ENCODE measurements at places on chromosomes 7 and 10. TPM values are rescaled to one million over a fixed set of nuclear protein-coding genes. Genes with fewer than 3 reads are reported as not detected.

- no peak for DNase-seq
- H3K36me3 ChIP-seq, result no peaks in the 10 kb centered on the region
- H3K27me3 ChIP-seq, result no peaks in the 10 kb centered on the region
- no peak overlapping the region for H3K27ac ChIP-seq
- no peak overlapping the region for H3K4me3 ChIP-seq
- H3K4me1 ChIP-seq, result no peaks in the 10 kb centered on the region
Observed at GRCh38 chr10:58087896-58088295, 179.8 kb downstream of the IPMK start.

DNA sequence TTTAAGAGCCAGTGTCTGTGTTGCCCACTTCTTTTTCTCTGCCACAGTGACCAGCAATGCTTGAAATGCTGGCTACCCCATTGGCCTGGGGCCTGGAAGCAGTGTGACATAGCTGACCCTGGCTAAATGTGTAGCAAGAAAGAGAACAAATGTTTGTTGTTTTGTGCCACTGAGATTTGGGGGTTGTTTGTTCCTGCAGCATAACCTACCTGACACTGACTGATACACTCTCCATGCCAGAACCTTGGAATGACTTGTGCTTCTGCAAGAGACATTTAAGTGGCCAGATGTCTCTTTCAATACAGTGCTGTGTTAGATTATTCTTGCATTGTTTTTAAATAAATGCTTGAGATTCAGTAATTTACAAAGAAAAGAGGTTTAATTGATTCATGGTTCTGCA is 411.5 kb downstream of the TYW1 start:
- H3K4me1 ChIP-seq, result no peaks in the 10 kb centered on the region
- no peaks in the 10 kb centered on the region for H3K27me3 ChIP-seq
- DNase-seq, result no peak
- H3K27ac ChIP-seq, result no peak overlapping the region
- H3K4me3 ChIP-seq, result no peak overlapping the region

GRCh38 chr10:16199216-16199615 is 237.6 kb upstream of the PTER start:
- peaks cover 12% of the 10 kb centered on the region for H3K4me1 ChIP-seq
- DNase-seq, result no peak
- no peak overlapping the region for H3K4me3 ChIP-seq
- H3K27me3 ChIP-seq, result no peaks in the 10 kb centered on the region
- H3K27ac ChIP-seq, result no peak overlapping the region

GRCh38 chr10:83943920-83944319 is 195.4 kb upstream of the GHITM start:
- peaks cover 11% of the 10 kb centered on the region for H3K27me3 ChIP-seq
- no peak for DNase-seq
- no peak overlapping the region for H3K27ac ChIP-seq
- no peaks in the 10 kb centered on the region for H3K4me1 ChIP-seq
- no peak overlapping the region for H3K4me3 ChIP-seq
- H3K36me3 ChIP-seq, result no peaks in the 10 kb centered on the region

- 0 out of 2 replicates have a peak, but pooled peaks cover under 1% of the 10 kb centered on the region for H3K27me3 ChIP-seq
- no peaks in the 10 kb centered on the region for H3K36me3 ChIP-seq
- H3K27ac ChIP-seq, result no peak overlapping the region
- peaks cover 11% of the 10 kb centered on the region for H3K4me1 ChIP-seq
- DNase-seq, result no peak
Observed at GRCh38 chr10:78298835-78299234, 265.2 kb downstream of the RPS24 start.

DNA sequence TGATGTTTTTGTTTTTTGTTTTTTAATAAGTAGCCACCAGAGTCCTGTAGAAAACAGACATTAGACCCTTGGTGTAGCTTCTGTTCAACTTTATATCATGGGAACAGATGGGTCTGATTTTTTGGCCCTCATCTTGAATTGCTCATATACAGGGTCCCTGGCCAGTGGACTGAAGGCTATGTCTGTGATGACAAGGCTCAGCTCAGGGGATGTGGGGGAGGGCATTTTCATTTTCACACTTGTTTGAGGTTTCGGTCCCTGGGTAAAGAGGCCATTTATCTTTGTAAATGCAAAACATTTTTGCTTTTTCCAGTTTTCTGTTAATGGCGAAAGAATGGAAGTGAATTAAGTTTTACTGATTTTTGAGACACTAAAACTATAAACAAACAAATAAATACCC is 257.6 kb upstream of the PHYHIPL start:
- H3K4me1 ChIP-seq, result no peaks in the 10 kb centered on the region
- no peaks in the 10 kb centered on the region for H3K36me3 ChIP-seq

DNA sequence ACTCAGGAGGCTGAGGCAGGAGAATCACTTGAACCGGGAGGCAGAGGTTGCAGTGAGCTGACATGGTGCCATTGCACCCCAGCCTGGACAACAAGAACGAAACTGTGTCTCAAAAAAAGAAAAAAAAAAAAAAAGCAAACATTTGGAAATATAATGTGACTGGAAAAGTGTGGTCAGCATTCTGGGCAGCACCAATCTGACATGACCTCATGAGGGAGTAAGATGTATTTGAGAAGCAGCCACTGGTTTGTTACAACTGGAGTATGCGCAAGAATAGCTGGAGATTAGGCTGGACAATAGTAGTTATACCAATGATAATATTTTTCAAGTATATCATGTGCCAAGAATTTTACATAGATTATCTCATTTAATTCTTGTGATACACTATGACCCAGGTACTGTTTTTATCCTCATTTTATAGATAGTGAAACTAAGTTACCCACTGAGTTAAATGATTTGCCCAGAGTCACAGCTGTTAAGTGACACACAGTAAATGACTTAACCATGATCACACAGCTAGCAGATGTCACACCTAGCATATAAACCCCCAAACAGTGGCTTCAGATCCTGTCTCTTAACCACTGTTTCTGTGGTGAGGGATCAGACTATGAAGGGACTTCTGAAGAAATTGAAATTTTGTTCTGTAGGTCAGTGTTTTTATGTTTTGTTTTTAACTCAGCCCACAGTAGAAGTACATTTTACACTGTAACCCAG is 11.1 kb downstream of the MCU start:
- no peaks in the 10 kb centered on the region for H3K36me3 ChIP-seq
- H3K27me3 ChIP-seq, result no peaks in the 10 kb centered on the region
- no peak overlapping the region for H3K27ac ChIP-seq

- H3K4me3 ChIP-seq, result no peak overlapping the region
- H3K27ac ChIP-seq, result no peak overlapping the region
- H3K27me3 ChIP-seq, result no peaks in the 10 kb centered on the region
- DNase-seq, result no peak
Observed at GRCh38 chr7:39144420-39144819, 166.7 kb downstream of the POU6F2 start.

DNA sequence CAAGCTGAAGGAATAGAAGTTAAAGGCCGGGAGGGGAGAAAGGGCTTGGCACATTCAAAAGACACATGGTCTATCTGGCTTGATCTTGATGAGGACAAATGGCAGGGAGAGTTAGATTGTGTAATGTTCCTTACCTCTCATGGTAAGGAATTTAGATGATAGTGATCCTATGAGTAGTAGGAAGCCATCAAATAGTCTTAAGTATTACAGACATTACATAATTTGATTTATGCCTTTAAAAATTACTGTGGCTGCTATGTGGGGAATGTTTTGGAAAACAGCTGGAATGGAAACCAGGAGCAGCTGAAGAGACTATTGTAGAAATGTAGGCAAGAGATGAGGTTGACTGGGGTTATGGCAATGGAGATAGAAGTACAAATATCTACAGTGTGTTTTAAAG is 351.3 kb upstream of the BMPER start:
- H3K27ac ChIP-seq, result no peak overlapping the region
- H3K36me3 ChIP-seq, result no peaks in the 10 kb centered on the region
- no peak overlapping the region for H3K4me3 ChIP-seq
- H3K27me3 ChIP-seq, result no peaks in the 10 kb centered on the region
- no peaks in the 10 kb centered on the region for H3K4me1 ChIP-seq

DNA sequence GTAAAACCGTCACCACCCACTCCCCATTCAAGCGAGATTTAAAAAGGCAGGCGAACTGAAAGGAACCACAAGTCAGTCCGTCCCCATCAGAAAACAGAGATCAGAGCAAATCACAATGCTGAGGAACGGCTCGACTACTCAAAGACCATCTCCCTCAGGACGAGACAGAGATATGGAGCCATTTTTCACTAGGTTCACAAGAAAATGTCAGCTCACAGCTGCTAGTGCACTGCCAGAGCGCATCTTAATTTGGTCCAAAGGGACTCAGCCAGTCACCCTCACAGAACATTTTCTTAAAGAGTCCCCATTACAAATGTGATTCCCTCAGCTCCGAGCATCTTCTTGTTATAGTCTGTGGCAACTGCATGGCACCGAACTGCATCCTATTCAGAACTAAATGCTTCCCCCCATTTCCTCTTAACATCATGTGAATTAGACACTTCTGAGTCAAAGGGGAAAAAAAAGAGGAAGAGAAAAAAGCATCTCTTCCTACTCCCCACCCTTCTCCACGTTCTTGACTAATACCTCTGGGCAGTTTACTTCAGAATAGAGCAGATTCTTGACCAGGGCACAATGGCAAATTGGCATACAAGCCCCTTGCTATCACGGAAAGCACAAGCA is 683.9 kb downstream of the MAGI2 start:
- no peaks in the 10 kb centered on the region for H3K27me3 ChIP-seq
- peak overlapping the region; percentile 94 for H3K4me3 ChIP-seq
- DNase-seq, result no peak
- H3K27ac ChIP-seq, result no peak overlapping the region

GRCh38 chr10:119022846-119023552 is 6.5 kb upstream of the NANOS1 start:
- H3K4me1 ChIP-seq, result peaks cover 2% of the 10 kb centered on the region
- H3K27ac ChIP-seq, result no peak overlapping the region
- DNase-seq, result peak; percentile 44

- H3K27me3 ChIP-seq, result no peaks in the 10 kb centered on the region
- no peak overlapping the region for H3K4me3 ChIP-seq
- no peaks in the 10 kb centered on the region for H3K4me1 ChIP-seq
Observed at GRCh38 chr10:5014936-5015335, 11.3 kb upstream of the AKR1C2 start.

DNA sequence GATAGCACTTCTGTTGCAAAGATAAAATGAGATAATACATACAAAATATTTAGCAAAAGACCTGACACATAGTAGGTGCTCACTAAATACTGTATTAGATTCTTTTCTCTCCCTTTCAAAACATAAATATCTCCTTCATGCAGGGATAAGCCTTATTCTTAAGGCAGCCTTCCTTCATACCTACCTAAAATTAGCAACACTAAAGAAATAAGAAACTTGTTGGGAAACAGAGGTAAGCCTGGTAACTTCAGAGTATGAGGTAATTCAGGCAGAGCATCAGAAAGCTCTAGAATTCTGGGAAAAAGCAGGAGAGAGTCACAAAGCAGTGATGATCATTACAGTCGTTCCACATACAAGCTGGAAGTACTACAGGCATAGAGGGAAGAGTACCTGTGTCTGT is 15.2 kb downstream of the HIBADH start:
- H3K27me3 ChIP-seq, result no peaks in the 10 kb centered on the region
- no peak overlapping the region for H3K4me3 ChIP-seq
- H3K4me1 ChIP-seq, result no peaks in the 10 kb centered on the region
- DNase-seq, result no peak

DNA sequence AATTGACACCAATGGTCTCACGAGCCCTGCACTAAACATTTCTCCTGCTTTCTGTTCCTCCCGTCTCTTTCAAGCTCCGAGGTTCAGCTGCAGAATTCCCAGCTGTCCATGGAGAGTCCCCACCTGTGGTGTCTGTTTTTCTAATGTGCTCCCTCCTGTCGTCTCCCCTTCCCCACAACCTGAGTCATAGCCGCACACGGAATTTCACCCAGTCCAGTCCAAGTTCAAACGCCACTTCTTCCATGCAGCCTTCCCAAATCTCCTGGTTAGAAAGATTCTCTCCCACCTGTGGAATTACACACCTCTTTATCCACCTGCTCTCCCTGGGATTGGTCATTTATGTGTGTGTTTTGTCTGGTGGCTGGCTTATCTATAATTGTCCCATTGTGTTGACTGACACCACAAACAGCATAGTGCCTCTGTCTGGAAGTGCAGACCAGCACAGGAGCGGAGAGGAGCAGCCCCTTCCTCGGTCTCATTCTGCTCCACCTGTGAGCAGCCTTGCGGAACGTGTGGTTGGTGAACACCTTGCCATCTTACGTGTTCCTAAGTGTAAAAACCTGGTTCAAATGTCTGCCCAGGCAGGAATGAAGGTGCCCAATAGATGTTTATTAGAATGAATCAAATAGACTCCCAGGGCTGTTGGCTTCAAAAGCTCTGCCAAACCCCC is 3.3 kb upstream of the DIP2C start:
- peaks cover 5% of the 10 kb centered on the region for H3K4me1 ChIP-seq
- peaks cover 8% of the 10 kb centered on the region for H3K27me3 ChIP-seq
- no peak for DNase-seq
- no peak overlapping the region for H3K27ac ChIP-seq
- no peaks in the 10 kb centered on the region for H3K36me3 ChIP-seq
- H3K4me3 ChIP-seq, result no peak overlapping the region

GRCh38 chr10:128897401-128898129 is 569.5 kb upstream of the MGMT start:
- no peaks in the 10 kb centered on the region for H3K4me1 ChIP-seq
- H3K4me3 ChIP-seq, result no peak overlapping the region
- no peak for DNase-seq
- no peak overlapping the region for H3K27ac ChIP-seq
- H3K36me3 ChIP-seq, result no peaks in the 10 kb centered on the region
- H3K27me3 ChIP-seq, result no peaks in the 10 kb centered on the region

DNA sequence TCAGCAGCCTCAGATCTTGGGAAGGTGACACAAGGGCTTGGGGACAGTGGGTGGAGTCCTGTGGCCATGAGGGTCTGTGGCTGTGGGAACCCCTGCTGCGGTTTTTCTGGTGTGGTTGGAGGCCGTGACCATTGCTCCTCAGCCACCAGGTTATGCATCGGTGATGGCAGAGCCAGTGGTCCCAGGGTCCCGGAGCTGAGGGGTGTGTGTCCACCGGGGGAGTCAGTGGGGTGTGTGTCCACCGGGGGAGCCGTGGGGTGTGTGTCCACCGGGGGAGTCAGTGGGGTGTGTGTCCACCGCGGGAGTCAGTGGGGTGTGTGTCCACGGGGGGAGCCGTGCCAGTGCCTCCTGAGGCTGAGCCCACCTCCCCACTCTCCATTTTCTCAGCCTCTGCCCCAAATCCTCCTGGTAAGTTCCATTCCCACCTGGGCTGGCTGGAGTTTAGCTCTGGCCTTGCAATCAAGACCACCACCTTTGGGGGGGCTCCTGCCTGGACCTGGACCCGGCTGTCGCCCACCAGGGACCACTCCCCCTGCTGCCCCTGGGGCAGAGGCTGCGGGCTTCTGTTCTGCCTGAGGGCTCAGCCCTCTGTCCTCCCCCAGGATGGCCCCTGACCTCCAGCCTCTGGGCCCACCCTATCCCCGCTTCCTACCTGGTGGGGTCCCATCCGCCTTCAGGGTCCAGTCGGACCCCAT is 143.5 kb downstream of the ELFN1 start:
- no peaks in the 10 kb centered on the region for H3K36me3 ChIP-seq
- peaks cover 1% of the 10 kb centered on the region for H3K4me1 ChIP-seq
- no peak overlapping the region for H3K27ac ChIP-seq
- DNase-seq, result no peak

- H3K27ac ChIP-seq, result 0 out of 2 replicates have a peak overlapping the region, but pooled peaks have one; percentile 22
- peaks cover 11% of the 10 kb centered on the region for H3K4me1 ChIP-seq
- DNase-seq, result no peak
- H3K36me3 ChIP-seq, result no peaks in the 10 kb centered on the region
- no peaks in the 10 kb centered on the region for H3K27me3 ChIP-seq
Observed at GRCh38 chr7:101121991-101122932, 4.6 kb upstream of the SERPINE1 start.

- H3K4me1 ChIP-seq, result no peaks in the 10 kb centered on the region
- H3K36me3 ChIP-seq, result no peaks in the 10 kb centered on the region
- H3K27ac ChIP-seq, result no peak overlapping the region
- H3K27me3 ChIP-seq, result no peaks in the 10 kb centered on the region
Observed at GRCh38 chr7:40621592-40621998, 486.8 kb downstream of the SUGCT start.

Gene DRGX
- total RNA-seq, result not detected

Gene TEX36
- not detected for total RNA-seq

Gene ANKRD7
- not detected for total RNA-seq

Gene GATA3
- 0.43 TPM for total RNA-seq

Gene RELN
- 0.02 TPM for total RNA-seq

Gene THSD7A
- total RNA-seq, result 1.2 TPM

Gene PTF1A
- not detected for total RNA-seq

Measured in H1 (cell line).